ENCODE measurements at places on chromosomes 5 and 9. TPM values are rescaled to one million over a fixed set of nuclear protein-coding genes. Genes with fewer than 3 reads are reported as not detected.

Gene FOXD4L4
- not detected for polyA plus RNA-seq

Gene RNF183
- polyA plus RNA-seq, result 0.03 TPM

Gene RAB3C
- 0.22 TPM for polyA plus RNA-seq

Gene NTNG2
- polyA plus RNA-seq, result 0.29 TPM

Gene PRR16
- 5.3 TPM for polyA plus RNA-seq

Gene FBN2
- polyA plus RNA-seq, result 12.0 TPM

Gene GPR151
- not detected for polyA plus RNA-seq

Gene RNF208
- 14.2 TPM for polyA plus RNA-seq

Gene ITGA2
- polyA plus RNA-seq, result 0.22 TPM

Gene ENHO
- 0.46 TPM for polyA plus RNA-seq

Gene SLC9A3
- polyA plus RNA-seq, result 0.59 TPM

Gene SPINK6
- polyA plus RNA-seq, result not detected

Gene LCN1
- 0.13 TPM for polyA plus RNA-seq

DNA sequence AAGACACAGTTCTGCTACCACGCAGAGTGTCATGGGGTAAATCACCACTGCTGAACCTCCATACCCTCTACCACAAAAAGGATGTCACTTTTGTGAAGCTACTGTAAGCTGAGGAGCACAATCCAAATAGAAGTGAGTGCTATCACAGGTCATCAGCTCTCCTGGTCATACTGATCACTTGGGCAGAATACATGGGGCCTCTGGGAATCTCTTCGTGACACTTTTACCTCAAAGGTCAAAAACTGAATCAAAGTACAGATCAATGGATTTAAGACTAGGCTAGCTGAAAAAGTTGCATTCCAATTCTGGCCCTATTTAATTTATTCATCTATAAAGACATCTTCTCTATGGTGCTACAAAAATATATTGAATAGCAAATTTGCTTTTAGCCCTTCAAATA lies 115.5 kb downstream of the MPDZ start:
- no peak for DNase-seq

DNA sequence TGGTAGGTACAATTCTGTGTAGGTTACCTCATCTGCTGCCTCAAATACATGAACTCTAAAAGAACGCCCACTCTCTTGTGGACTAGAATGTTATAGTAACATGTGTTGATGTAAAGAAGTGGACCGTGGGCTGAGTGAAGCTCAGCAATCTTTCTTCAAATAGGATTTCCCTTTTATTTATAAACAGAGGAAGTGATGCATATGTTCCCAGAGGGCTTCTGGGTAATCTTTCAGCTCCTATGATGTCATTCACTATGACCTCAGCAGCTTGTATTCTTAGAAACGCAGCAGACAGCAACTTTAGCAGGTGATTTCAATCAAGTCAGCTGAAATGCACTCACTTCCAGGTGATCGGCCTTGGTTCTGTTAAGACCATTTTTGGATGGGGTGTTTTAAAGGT lies 14.4 kb downstream of the F2RL2 start:
- no peak for DNase-seq

- no peak for DNase-seq
These were observed 9.6 kb upstream of the AMBP start for GRCh38 chr9:114087721-114088120.

- no peak for DNase-seq
These were observed 188.0 kb upstream of the ADCY2 start for GRCh38 chr5:7207979-7208378.

GRCh38 chr5:158755986-158756385 lies 343.7 kb downstream of the EBF1 start:
- DNase-seq, result no peak

DNA sequence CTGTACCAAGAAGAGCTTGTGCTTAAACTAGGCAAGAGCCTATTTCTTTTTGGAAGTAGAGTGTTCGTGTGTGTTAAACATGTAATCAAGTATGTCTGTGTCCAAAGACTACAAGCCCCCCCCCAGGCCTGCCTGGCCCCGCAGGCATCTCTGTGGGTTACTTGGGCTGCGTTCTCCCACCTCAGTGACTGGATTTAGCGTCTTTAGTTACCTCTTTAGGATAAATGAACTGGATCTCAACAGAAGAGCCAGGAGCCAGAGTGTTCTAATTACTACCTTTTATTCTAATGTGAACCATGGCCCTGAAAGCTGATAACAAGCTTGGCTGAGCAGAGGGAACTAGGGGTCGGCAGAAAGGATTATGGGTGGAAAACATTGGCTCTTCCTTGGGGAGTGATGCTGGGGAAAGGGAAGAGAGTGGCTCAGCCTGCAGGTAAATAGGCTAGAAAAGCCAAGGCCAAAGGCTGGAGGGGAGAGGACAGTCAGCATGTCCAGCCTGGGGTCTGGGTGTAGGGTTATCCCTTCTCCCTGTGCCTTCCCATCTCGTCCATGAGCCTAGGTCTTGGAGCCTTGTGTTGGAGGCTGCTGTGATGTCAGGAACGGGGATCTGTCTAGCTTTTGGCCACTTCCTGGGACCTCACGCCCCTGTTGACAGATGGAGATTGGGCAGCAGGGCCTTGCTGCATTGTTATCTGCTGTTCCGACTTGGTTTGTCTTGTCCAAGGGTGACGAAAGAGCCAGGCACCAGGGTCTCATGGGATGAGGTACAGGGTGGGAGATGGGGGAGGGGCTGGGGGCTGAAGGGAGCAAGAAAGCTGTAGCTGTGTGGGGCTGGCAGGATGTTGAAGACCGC lies 11.1 kb downstream of the CD74 start:
- no peak for DNase-seq

- DNase-seq, result no peak
These were observed 34.8 kb upstream of the FAM120A start for GRCh38 chr9:93416530-93417235.

GRCh38 chr5:74167206-74167929 lies 473.2 kb downstream of the ENC1 start:
- DNase-seq, result no peak

DNA sequence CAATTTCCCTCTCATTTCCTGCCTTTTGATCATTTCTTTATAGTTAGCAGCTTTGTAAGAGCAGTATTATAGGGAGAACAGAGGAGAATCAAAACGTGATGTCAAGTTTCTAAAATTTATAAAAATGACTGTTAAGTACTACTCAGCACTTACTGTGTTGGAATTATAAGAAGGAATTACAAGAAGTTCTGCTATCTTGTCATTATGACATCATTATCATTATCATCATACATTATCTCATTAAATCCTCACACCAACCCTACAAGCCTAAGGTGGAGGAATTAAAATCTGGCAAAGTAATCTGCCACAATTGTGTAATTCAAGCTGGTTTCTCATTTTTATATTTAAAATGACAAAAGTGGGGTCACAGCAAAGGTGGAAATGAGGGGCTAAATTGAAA lies 316.2 kb upstream of the CD180 start:
- DNase-seq, result no peak

GRCh38 chr9:23682352-23682751 lies 143.7 kb downstream of the ELAVL2 start:
- no peak for DNase-seq

Measured in heart right ventricle (tissue), 16 donors.